Aorta (tissue), 5 donors: ENCODE measurements at places on chromosomes 2 and 18. TPM values are rescaled to one million over a fixed set of nuclear protein-coding genes. Genes with fewer than 3 reads are reported as not detected.
A peak's percentile ranks its signal among the peaks of the same experiment; 100 is the strongest.

DNA sequence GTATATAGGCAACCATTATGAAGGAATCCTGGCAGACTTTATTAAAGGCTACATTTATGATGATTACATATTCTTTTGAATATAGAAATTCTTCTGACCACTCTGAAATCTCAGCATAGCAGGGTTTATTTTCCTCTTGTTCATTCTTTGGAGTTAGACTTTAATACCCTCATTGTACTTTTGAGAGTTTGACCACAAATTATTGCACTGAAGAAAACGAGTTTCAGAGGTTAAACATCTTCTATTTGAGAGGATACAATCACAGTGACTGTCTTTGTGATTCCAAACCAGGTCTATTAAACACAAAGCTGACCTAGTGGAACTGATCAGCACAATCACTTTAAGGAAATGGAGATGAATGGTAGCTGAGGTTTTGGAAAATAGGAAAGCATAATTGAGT, 71.3 kb downstream of the XIRP2 start:
- no peaks in the 10 kb centered on the region for H3K36me3 ChIP-seq
- no peaks in the 10 kb centered on the region for H3K27me3 ChIP-seq
- DNase-seq, result no peak
- no peaks in the 10 kb centered on the region for H3K4me1 ChIP-seq
- no peak overlapping the region for H3K4me3 ChIP-seq

- no peak overlapping the region for H3K4me3 ChIP-seq
- no peak overlapping the region for H3K27ac ChIP-seq
- H3K4me1 ChIP-seq, result peaks cover 4% of the 10 kb centered on the region
- DNase-seq, result no peak
- H3K36me3 ChIP-seq, result no peaks in the 10 kb centered on the region
These were observed 243.9 kb upstream of the TANK start for GRCh38 chr2:160916300-160916699.

The CDH20 gene
- not detected for total RNA-seq

DNA sequence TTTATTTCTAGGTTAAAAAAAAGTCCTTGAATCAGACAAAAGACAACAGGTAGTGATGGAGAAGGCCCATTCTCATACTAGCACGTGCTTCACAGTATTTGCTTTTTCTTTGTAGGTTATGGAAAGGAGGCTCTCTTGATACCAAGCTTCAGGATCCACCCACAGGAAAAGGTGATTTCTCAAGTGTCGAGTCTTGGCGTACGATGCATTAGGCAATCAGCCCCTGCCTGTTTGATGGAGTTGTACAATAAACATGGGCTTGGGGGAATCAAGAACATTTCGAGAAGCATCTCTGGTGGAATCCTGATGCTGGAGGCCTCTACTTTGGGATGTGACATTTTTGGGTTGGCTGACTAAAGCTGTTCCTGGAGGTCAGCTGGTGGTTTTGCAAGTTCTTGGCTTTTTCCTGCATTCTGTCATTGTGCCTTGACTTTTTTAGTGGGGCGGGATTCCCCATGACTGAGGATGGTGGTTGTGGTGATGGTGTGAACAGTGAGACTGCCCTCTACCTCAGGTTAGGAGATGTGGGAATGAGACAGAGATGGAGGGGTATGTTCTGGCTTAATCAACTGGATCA, 231.5 kb upstream of the SPRED2 start:
- H3K27me3 ChIP-seq, result no peaks in the 10 kb centered on the region
- no peak overlapping the region for H3K27ac ChIP-seq
- H3K36me3 ChIP-seq, result no peaks in the 10 kb centered on the region
- H3K4me1 ChIP-seq, result no peaks in the 10 kb centered on the region

The PXDN gene
- total RNA-seq, result 109 TPM

- H3K4me3 ChIP-seq, result no peak overlapping the region
- no peaks in the 10 kb centered on the region for H3K27me3 ChIP-seq
- DNase-seq, result no peak
- H3K36me3 ChIP-seq, result no peaks in the 10 kb centered on the region
- H3K27ac ChIP-seq, result no peak overlapping the region
These were observed 35.4 kb downstream of the CACNB4 start for GRCh38 chr2:152063325-152063924.

The C2orf72 gene
- 0.15 TPM for total RNA-seq

GRCh38 chr18:54140641-54141040, 83.8 kb downstream of the MBD2 start:
- H3K27me3 ChIP-seq, result no peaks in the 10 kb centered on the region
- H3K27ac ChIP-seq, result no peak overlapping the region
- no peaks in the 10 kb centered on the region for H3K4me1 ChIP-seq
- H3K4me3 ChIP-seq, result no peak overlapping the region
- DNase-seq, result no peak
- peaks cover 2% of the 10 kb centered on the region for H3K36me3 ChIP-seq

- H3K36me3 ChIP-seq, result no peaks in the 10 kb centered on the region
- no peak overlapping the region for H3K4me3 ChIP-seq
- no peaks in the 10 kb centered on the region for H3K4me1 ChIP-seq
- H3K27ac ChIP-seq, result no peak overlapping the region
- no peak for DNase-seq
These were observed 41.6 kb downstream of the LAMA3 start for GRCh38 chr18:23730857-23731256.

- no peaks in the 10 kb centered on the region for H3K4me1 ChIP-seq
- H3K27me3 ChIP-seq, result no peaks in the 10 kb centered on the region
- H3K36me3 ChIP-seq, result no peaks in the 10 kb centered on the region
These were observed 2.9 kb downstream of the ZFAND2B start for GRCh38 chr2:219209236-219210195.

- H3K36me3 ChIP-seq, result no peaks in the 10 kb centered on the region
- H3K27ac ChIP-seq, result no peak overlapping the region
- peaks cover 6% of the 10 kb centered on the region for H3K4me1 ChIP-seq
- no peaks in the 10 kb centered on the region for H3K27me3 ChIP-seq
- no peak overlapping the region for H3K4me3 ChIP-seq
- no peak for DNase-seq
These were observed 144.4 kb downstream of the MGAT5 start for GRCh38 chr2:134398300-134398699.

The CYP27C1 gene
- 0.16 TPM for total RNA-seq

DNA sequence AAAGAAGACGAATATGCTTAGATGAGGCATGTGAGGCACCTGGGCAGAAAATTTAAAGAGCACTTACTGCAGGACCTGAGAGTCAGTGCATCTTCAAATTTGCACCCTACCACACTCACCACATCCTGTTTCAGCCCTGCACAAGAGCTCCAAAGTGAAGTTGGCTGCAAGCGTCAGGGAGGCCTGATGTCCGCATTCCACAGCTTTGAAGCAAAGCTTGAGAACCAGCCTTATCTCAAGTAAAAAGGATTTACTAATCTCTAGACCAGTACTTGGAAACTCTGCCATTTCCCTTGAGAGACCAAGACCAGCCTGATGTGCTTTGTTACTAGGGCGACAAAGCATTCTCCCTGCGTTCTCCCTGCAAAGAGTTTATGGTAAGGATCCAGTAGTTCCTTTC, 3.4 kb upstream of the ASNSD1 start:
- peak; percentile 62 for DNase-seq
- no peaks in the 10 kb centered on the region for H3K36me3 ChIP-seq
- H3K27me3 ChIP-seq, result no peaks in the 10 kb centered on the region

DNA sequence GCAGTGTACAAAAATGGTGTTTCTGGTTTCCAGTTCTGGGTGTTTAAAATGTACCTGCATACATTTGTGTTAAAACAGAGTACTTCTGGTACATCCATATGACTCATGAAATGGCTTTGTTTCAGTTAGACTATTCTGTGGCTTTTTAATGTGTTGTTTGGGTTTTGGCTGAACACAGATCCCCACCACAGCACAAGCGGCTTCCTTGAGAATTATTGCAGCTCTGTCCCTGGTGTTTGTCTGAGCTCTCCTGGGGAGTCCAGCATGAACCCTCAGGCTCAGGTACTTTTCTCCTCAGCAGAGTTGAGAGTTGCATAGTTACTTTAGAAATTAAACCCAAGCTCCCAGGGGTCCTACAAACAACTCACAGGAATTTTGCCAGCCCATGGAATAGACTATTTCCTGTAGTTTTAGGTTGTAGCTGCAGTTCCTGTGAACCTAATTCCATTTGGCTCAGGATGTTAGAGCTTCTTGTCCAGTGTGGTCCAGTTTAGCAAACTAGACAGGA, 64.8 kb upstream of the EML6 start:
- H3K4me3 ChIP-seq, result no peak overlapping the region
- no peaks in the 10 kb centered on the region for H3K4me1 ChIP-seq
- H3K36me3 ChIP-seq, result peaks cover 11% of the 10 kb centered on the region
- no peak for DNase-seq

DNA sequence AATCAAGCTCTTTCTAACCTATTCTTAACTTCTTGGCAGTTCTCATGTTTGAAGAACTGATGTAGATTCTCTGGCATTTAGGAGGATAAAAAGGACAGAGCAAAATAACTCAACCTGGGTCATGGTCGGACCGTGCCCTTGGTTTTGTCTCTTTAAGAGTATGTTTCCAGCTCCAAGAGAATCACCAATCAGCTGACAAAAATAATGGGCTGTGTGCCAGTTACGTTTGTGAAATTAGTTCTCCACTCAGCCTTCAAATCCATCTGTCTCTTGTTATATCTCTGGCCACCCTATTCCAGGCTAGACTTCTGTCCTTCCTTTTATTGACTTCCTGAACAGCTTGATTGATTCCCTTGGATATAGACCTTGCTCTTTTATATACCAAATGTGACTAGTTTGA, 225.7 kb downstream of the EPHA4 start:
- H3K4me3 ChIP-seq, result no peak overlapping the region
- no peak for DNase-seq
- H3K4me1 ChIP-seq, result no peaks in the 10 kb centered on the region
- no peaks in the 10 kb centered on the region for H3K36me3 ChIP-seq
- no peaks in the 10 kb centered on the region for H3K27me3 ChIP-seq

The LOXHD1 gene
- 1.0 TPM for total RNA-seq

DNA sequence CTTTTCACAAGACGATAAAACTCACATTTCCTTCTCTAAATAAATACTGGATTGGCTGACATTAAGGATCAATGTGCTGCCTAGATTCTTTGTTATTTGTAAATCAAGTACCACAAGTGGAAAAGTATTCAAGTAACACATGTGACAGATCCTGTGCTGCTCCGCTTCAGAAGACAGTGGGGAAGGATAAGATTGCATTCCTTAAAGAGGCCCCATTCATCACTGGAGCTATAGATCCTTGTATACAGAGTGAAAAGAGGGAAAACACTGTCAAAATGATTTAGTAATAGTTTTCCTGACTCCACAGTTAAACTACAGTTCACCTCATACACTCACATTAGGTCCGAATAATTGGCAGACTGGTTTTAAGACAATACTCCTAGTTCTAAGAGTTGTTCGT, 108.0 kb upstream of the CSRNP3 start:
- no peak overlapping the region for H3K4me3 ChIP-seq
- H3K27me3 ChIP-seq, result no peaks in the 10 kb centered on the region
- H3K4me1 ChIP-seq, result no peaks in the 10 kb centered on the region
- no peaks in the 10 kb centered on the region for H3K36me3 ChIP-seq
- DNase-seq, result no peak

The RNF152 gene
- total RNA-seq, result 25.5 TPM

- H3K27me3 ChIP-seq, result no peaks in the 10 kb centered on the region
- H3K36me3 ChIP-seq, result no peaks in the 10 kb centered on the region
- no peak for DNase-seq
- no peaks in the 10 kb centered on the region for H3K4me1 ChIP-seq
These were observed 1155.8 kb upstream of the CHAC2 start for GRCh38 chr2:52611759-52612158.

DNA sequence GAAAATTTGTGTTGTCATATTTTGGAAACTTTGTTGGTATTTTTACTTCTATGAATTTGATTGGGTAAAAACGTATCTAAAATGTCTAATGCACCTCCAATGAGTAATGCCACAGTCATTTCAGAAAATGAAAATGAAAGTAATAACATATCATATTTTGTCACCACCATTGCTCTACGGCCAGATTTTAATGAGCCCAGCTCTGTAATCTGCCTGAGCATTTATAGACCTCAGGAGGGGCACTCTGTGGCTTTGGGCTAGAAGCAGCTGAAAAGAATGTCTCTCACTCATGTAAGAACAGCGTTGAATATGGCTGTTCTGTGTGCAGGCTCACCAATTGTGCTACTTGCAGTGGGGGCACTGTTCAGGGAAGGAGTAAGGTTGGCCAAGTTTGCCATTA, 32.7 kb upstream of the ABCA12 start:
- no peak for DNase-seq
- no peak overlapping the region for H3K27ac ChIP-seq
- H3K36me3 ChIP-seq, result no peaks in the 10 kb centered on the region
- H3K4me1 ChIP-seq, result peaks cover 2% of the 10 kb centered on the region

The INPP5D gene
- total RNA-seq, result 21.1 TPM

GRCh38 chr2:170030040-170030439, 147.9 kb upstream of the MYO3B start:
- no peak for DNase-seq
- H3K27ac ChIP-seq, result no peak overlapping the region
- no peaks in the 10 kb centered on the region for H3K27me3 ChIP-seq

DNA sequence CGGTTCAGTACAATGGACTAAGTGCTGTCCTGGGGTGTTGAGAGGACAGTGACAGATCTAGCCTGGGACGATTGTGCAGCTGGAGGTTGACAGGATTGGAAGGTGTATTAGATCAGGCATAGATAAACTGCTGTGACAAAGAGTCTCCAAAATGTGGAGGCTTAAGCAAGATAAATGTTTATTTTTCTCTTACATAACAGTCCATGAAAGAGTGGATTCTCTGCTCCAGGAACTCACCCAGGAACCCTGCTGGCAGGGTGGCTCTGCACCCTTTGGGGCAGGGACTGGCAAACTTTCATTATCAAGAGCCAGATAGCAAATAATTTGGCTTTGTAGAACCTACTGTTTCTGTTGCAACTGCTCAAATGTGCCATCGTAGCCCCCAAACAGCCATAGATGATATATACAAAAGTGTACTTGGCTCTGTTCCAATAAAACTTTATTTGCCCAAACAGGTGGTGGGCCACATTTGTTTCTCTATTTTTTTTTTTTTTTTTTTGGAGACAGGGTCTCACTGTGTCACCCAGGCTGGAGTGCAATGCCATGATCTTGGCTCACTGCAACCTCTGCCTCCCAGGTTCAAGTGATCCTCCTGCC, 9.7 kb downstream of the HRH4 start:
- no peak overlapping the region for H3K4me3 ChIP-seq
- no peak for DNase-seq
- H3K27me3 ChIP-seq, result no peaks in the 10 kb centered on the region

DNA sequence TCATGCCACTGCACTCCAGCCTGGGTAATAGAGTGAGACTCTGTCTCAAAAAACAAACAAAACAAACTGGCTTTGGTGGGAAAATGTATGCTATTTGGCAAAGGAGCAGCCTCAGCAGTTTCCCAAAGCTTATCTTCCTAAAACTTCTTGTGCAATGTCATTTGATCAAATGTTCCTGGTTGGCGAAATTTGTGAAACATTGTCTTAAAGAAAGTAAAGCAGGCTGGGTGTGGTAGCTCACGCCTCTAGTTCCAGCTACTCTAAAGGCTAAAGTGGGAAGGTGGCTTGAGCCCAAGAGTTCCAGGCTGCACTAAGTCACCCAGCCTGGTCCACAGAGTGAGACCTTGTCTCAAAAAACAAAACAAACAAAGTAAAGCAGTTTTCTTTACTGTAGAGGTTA, 17.3 kb upstream of the TAF4B start:
- no peak overlapping the region for H3K27ac ChIP-seq
- H3K27me3 ChIP-seq, result no peaks in the 10 kb centered on the region
- no peak for DNase-seq
- H3K36me3 ChIP-seq, result no peaks in the 10 kb centered on the region
